ENCODE measurements at places on chromosomes 2 and 18.

DNA sequence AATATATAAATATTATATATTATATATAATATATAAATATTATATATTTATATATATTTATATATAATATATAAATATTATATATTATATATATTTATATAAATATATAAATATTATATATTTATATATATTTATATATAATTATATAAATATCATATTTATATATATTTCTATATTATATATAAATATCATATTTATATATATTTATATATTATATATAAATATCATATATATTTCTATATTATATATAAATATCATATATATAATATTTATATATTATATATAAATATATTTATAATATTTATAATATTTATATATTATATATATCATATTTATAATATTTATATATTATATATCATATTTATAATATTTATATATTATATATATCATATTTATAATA lies 321.4 kb downstream of the CDH2 start:
- no peak for DNase-seq

GRCh38 chr2:44716131-44716530 lies 225.4 kb upstream of the SIX3 start:
- DNase-seq, result no peak

DNA sequence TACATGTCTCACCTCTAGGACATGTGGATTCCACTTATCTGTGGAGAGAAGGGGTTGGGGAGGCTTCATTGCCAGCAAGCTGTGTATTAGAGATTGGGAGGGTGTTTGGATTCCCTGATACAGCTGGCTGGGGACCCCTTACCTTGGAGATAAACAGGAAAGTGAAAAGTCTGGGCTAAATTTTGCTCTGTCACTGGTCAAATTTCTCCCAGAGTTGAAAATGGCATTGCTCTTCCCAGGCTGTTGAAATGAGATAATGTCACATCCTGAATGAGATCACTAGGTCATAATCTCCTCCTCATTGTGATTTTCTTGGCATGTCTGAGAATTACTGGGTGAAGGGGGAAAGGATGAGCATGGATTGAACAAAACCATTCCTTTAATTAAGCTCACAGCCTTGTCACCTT lies 265.0 kb upstream of the PARD3B start:
- DNase-seq, result no peak

DNA sequence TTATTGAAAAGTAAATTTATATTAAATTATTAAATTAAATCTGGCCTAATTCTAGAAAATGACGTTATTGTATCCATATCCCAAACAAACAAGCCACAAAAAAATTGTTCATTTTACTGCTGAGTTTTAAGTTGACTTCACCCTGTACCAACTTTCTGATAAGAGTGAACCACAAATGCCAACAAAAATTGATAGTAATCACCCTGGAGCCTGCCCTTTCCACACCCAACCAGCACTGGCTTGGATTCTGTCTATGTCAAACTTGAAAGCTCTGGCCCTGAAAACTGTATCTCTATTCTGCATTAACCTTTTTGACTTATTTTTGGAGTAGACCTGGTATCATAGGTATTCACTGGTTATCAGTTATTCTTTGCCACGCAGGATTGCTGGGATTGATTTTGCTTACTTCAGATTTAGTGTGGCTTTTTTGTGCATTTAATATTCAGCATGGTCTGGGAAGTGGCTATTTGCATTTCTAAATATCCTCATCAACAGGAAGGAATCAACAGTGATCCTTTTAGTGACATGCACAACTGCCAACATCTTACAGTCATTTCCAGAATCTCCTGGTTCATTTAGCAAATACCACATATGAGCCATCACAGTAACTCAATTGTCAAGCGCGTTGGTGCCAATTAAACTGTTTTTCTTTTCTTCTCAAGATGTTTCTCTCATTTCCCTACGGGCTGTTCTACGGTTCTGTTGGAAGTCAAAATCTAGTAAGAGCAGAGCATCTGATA lies 11.4 kb upstream of the SRBD1 start:
- no peak for DNase-seq

- DNase-seq, result no peak
Measured at GRCh38 chr2:102392942-102393341, 30.0 kb upstream of the IL18RAP start.

DNA sequence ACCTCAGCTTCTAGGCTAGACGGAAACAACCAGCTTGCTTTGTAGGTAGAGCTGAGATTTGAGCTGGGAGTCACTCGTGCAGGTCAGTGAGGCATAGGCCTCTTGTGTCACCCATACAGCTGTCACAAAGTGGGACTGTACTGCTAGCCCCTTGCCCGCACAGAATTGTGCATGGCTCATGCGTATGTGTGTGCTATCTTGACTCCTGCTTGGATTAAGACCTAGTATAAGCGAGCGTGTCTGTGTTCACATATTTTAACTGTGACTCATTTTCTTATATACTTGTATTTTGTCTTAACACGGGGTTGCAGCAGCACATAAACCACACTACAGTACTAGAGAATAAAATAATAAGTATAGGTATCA lies 20.1 kb downstream of the CEP68 start:
- no peak for DNase-seq

DNA sequence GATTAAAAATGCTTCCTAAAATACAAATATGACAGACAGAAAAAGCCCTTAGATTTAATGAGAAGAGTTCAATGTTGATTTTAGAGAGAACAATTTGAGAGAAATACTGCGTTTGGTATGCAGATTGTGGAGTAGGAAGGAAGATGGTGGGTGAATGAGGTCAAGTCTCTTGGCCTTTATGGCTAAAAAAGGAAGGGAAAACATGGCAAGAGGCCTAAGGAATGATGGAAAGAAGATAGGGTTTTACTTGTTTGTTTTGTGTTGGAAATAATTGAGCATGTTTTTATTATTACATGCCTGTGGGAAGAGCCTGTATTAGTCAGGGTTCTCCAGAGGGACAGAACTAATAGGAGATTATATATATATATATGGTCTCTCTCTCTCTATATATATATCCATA lies 318.1 kb downstream of the TRIB2 start:
- DNase-seq, result no peak

- no peak for DNase-seq
Measured at GRCh38 chr18:5122272-5122671, 74.8 kb downstream of the AKAIN1 start.

DNA sequence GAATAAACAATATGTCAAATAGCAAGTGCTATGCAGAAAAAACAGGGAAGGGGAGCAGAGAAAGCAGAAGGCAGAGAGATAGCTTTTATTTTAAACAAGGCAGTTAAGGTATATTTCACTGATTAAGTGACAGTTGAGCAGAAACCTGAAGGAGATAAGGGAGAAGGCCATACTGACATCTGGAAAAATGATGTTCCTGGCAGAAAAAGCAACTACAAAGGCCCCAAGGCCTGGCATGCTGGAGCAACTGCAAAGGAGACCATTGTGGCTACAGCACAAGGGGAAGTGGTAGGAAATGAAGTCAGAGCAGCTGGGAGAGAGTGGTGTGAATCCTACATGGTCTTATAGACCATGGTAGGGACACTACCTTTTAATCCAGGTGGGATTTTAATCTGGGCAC lies 8.9 kb upstream of the PCBP1 start:
- no peak for DNase-seq

DNA sequence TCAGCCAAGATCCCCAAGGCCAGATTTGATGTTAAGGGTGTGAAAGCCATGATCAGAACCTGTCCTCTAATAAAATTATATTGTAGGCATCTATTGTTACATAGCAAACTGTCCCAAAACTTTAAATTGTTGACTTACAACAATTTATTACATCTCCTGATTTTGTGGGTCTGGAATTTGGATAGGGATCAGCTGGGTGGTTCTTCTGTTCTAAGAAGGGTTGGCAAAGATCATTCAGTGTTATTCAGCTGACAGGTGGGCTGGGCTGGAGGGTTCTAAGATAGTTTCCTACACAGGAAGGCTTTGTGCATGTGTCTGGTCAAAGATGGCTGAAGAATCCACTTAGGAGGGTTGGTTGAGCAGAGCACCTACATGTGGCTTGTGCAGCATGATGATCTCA lies 50.0 kb downstream of the SOCS6 start:
- DNase-seq, result no peak

DNA sequence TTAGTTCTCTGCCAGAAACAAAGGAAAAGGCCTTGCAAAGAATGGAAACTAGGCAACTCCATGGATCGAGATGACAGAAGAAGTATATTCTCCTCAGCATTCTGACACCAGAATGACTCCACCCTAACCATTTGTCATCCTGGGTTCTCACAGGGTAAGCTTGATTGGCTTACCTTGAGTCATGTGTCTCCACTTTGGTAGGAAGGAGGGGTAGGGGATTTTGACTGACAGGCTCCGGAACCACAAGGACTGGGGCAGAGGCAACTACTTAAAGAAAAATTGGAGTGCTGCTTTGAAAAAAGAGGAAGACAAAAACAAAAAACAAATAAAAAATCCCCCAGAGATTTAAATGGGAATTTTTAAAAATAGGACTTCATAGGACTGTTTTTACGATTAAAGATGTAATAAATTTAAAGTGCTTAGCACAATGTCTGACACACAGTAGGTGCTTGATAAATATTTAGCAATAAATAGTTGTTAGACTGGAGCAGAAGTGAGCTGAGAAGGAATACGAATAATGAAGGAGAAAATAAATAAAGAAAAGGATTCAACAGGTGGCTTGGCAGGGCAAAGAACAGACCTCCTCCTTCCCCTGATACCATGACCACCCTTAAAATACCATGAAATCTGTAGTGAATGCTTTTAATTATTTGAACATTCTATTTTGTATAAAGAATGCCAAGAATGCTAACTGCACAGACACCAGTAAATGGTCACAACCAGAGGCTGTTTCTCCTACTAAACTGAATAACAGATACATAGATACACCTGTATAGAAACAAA lies 230.2 kb downstream of the CDCA7 start:
- DNase-seq, result no peak

DNA sequence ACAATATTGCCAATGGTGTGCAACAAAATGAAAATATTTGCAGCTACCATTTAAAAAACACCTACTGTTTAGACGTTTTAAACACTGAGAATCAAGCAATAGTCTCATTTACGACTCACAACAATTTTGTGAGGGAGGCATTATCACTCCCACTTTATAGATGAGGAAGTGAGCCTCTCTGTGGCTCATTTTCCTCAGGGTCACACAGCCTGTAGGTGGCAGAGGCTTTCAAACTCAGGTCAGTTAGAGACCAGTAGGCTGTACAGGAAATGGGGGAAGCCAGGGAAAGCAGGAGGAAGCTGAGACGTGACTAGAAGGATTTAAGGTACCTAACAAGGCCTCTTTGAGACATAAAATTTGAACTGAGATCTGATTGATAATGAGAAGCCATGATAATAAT lies 95.0 kb upstream of the ZNF521 start:
- no peak for DNase-seq

- DNase-seq, result no peak
Measured at GRCh38 chr2:43484323-43484930, 111.4 kb downstream of the THADA start.

DNA sequence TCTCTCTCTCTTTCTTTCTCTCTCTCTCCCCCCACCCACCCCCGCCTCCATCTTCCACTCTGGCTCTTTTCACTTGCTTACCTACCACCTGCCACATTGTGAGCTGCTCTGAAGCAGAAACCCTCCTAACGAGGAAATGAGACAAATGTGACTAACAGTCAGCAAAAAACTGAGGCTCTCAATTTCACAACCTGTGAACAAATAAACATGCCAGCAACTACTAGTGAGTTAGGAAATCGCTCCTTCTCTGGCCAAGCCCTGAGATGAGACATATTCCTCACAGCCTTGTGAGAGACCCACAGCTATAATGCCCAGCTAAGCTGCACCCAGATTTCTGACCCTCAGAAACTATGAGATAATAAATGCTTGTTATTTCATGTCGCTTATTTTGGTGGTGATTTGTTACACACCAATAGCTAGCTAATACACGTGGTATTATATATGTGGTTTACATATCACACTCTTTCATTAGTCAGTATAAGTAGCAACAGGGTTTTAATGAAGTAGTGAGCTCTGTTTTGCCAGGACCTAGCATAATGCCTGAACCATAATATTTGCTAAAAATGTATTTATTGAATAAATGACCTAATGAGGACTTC lies 8.4 kb upstream of the ZNF521 start:
- DNase-seq, result no peak

- DNase-seq, result no peak
Measured at GRCh38 chr2:171469176-171469575, 35.1 kb downstream of the DCAF17 start.

GRCh38 chr2:18834341-18834740 lies 245.0 kb upstream of the NT5C1B start:
- DNase-seq, result no peak

DNA sequence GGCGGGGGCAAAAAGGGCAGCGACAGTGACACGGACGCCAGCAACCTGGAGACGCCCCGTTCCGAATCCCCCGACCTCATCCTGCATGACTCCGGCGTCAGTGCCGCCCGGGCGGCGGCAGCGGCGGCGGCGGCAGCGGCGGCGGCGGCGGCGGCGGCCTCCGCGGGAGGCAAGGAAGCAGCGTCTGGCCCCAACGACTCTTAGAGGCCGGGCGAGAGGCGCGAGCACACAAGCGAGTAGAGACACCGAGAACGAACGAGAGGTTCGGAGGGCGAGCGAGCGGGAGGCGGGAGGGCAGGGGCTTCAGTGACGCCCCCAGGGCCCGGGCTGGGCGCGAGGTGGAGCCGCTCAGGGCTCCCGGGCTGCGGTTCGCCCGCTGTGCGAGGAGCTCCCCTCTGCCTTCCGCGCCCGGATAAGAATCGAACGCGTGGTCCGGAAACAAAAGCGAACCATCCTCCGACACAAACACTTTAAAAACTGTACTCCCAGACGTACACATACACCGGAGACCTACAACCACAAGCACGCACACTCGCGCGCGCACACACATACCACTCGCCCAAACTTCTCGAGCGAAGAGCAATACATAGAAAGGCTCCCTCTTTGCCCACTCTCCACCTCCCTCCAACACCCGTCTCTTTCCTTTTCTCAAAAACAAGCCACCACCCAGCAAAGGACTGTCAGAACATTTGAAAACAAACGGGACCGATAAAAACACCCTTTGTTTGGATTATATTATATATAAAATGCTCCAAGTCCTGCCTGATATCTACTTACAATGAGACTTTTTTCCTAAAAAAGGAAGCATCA lies 2.8 kb downstream of the SP9 start:
- DNase-seq, result no peak
